ENCODE measurements at places on chromosomes 16 and 17.

- no peak for DNase-seq
Measured at GRCh38 chr16:3328643-3329042, 23.3 kb downstream of the ZNF75A start.

GRCh38 chr16:15572329-15573001, 70.5 kb downstream of the MARF1 start:
- no peak for DNase-seq

GRCh38 chr16:61590577-61590976, 445.7 kb downstream of the CDH8 start:
- DNase-seq, result no peak

GRCh38 chr17:37054894-37055293, 106.1 kb downstream of the AATF start:
- DNase-seq, result no peak

DNA sequence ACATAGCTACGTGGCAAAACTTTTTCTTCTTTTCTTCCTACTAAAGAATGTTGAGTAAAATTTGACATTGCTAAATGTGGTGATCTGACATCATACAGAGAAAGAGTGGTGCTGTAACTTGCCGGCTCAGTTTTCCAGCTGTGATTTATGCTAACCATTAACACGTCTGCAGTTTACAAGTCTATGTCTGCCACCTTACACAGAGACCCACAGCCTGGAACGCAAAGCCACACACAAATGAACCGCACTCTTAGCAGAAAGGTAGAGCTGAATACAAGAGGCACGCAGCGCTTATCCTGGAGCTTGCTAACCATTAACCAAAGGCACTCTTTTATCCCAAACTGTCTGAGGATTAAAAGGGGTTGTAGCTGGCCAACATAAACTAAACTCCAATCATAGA, 31.9 kb downstream of the CACNG1 start:
- DNase-seq, result no peak

DNA sequence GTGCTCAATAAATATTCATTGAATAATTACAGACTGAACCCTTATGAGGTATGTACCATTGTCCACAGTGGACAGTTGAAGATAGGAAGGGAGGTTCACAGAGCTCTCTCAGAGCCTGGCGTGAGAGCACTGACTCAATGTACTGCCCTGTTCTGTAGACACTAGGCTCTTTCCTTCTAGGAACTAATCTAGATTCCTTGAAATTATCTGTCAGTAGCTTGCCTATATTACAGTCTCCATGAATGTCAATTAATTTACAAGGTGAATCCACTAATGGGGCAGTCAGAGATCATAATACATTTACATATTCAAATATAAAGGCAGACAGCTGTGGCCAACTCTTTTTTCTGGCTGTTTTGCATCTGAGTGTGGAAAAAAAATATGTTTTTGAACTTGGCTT, 251.2 kb upstream of the SALL1 start:
- DNase-seq, result no peak

GRCh38 chr17:76132574-76133338, 8.3 kb downstream of the FOXJ1 start:
- DNase-seq, result peak; percentile 33

- DNase-seq, result no peak
Measured at GRCh38 chr17:67646472-67646871, 71.3 kb upstream of the NOL11 start.

GRCh38 chr17:81878294-81878693, 7.2 kb upstream of the ARHGDIA start:
- no peak for DNase-seq

DNA sequence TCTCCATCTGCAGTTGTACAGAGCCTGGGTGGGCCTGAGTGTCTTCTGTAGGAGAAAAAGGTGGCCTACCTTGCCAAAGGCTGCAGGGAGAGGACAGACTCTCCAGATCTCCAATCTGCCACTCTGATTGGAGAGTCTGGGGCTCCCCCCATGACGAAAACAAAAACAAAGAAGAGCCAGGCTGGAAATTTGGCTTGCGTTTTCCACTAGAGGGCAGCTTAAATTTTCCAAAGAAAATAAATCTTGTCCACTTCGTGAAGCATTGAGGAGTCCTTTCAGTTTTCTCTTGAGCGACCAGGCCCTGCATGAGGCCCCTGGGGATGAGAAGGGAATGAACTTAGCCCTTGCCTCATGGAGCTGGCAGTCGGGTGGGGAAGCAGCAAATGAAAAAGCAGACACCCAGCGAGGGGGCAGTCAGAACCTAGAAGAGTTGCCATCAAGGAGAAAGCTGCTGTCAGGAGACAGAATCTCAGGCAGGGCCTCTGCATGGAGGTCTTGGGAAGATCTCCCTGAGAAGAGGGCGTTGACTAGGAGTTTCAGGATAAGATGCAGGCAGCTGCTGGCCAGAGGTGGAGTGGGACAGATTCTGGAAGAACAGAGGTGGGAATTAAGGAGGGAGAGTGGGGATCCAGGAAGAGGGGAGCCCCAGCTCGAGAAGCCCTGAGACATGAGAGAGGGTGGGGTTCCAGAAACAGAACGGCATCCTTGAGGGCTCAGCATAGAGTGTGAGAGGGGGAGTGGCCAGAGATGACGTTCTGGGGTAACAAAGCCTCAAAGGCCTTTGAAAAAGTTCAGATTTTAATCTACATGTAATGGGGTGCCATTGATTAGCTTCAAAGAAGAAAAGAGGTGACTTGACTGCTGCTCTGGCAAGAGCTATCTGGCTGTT, 8.4 kb upstream of the SHCBP1 start:
- peak; percentile 19 for DNase-seq

DNA sequence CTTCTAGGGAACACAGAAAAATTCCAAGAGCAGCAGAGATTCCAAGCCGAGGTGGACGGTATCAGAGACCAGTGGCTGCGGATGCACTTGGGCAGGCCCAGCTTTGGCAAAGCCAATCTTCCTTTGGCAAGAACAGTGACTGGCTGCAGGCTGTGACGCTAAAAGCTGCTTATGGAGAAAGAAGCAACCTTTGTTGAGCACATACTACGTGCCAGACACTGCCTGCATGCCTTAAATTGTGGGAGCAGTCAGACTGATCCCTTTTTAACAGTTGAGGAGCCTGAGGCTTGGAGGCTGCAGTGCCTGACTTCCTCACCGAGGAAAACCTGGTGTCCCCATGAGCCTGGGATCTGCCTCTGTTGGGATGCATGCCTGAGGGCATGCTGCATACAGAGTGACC, 69.0 kb upstream of the AMZ2 start:
- DNase-seq, result no peak

DNA sequence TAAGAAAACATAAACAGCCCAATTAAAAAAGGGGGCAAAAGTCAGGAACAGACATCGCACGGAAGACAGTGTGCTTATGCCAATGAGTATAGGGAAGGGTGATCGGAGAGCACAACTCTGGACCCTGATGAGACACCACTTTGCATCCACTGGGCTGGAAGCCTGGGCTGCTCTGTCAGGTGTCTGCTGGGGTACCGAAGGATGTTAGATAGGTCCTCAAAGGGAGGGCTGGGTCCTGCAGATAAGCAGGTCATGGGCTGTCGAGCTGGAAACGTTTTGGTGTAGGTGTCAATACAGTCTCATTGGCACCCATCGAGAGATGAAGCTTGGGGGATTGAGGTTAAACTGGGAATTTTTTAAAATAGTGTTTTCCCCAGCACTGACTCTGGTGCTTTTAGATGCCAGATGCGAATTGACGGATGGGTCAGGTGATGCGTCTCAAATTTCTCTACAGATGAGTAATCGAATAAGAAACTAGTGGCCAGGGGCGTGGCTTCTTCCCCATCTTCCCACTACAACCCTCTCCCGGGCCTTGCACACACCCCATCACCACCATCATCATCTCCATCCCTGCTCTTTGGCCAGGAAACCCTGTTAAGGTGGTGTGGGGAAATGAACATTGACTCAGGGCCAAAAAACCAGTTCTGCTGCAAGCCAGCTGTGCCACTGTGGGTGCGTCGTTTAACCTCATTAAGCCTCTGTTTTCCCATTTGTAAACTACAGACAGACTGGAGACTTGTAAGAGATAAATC, 47.8 kb upstream of the IRF8 start:
- peak; percentile 72 for DNase-seq

DNA sequence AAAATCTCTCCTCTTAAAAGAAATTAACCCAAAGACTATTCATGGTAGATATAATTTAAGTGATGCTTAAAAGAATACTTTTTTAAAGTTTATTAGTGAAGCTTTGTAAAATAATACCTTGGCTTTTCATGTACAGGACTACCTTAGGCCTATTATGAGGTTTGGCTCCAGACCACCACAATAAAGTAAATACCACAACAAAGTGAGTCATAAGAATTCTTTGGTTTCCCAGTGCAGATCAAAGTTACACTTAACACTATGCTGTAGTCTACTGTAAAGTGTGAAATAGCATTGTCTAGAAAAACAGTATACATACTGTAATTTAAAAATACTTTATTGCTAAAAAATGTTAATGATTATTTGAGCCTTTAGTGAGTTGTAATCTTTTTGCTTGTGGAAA, 31.7 kb downstream of the CLTC start:
- DNase-seq, result no peak

DNA sequence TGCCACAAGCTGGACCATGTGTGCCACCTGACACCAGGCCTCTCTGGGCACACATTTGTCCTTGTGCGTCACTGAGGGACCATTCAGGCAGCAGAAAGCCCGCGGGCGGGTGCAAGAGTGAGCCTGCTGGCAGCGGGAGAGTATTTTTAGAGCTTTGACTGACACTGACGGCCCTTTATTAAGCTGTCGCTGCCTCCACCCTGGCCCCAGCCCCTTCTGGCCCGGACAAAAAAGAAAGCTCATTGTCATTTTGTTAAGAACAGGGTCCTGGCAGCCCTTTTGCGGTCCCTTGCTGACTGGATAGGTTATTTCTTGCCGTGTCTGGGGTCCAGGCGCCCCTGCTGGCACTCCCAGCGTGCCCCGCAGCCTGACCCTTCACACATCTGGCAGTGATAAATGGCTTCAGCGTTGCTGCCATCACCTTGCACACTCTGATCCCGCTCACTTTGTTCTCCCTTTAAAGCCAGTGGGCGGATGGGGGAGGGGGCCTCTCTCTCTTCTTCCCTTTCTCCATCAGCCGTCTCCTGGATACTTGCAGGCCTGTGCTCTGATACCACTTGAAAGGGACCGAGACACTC, 78.4 kb upstream of the NKD1 start:
- no peak for DNase-seq

DNA sequence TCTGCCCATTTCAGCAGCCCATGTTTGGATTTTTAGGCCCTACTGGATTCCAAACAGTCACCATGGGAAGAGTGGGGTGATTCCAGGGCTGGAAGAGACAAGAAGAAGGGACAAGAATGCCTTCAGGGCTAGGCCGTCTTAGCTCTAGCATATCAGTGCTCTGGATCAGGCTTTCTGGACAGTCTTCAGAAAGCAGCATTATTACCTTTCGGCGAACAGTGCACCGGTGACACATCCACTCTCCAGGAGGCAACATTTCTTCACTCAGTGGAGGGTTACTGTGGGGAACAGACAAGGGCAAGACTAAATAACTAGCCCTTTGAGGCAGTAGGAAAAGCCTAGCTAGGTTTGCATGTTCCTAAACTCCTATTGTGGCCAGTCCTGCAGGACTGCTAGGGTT, 23.9 kb upstream of the DHRS13 start:
- no peak for DNase-seq

DNA sequence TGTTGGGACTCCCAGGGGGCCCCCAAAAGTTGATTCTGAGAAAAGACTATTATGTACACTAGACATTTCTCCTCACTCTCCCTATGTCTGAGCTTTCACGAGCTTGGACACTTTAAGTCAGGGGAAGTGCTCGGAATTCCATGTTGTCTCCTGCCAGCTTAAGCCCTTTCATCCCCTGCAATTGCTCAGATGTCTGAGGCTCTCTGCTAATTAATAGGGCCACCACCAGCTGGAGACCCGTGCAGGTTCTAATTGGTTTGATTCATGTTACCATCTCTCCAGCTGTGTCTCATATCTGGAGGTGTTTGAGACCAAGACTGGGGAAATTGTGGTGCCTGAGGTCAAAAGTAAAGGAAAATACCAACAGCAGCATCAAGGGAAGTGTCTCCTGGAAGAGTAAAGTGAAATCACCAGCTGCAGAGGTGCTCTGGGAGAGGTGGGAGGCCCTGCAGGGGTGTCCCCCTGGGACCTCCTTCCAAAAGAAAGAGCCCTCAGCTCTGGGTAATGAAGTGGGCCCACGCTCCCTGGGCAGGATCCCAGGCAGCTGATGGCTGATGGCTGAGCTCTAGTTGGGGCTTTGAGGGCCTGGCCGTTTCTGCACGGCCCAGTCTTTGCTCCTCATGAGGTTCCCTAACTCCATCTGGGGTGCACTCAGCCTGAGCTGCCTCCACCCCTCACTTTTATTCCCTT, 5.8 kb upstream of the UTS2R start:
- DNase-seq, result peak; percentile 44

DNA sequence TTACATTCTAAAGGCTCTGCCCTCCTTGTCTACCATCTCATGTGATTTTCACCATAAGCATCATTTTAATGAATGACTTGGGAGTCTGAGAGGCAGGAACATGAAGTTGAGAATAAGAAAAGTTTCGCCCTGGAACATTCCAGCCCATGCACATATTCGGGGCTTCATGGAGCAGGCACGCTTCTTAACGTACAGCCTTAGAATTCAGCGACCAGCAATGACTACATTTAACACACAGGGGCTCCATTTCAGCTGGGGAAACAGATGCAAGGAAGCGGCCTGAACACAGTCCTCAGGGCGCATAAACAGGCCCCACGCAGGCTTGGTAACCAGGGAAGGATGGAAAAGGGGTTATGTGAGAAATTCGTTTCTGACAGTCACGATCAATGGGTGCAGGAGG, 357.4 kb downstream of the SLC39A11 start:
- DNase-seq, result no peak

GRCh38 chr16:63244631-63245030, 1208.4 kb upstream of the CDH8 start:
- DNase-seq, result no peak

DNA sequence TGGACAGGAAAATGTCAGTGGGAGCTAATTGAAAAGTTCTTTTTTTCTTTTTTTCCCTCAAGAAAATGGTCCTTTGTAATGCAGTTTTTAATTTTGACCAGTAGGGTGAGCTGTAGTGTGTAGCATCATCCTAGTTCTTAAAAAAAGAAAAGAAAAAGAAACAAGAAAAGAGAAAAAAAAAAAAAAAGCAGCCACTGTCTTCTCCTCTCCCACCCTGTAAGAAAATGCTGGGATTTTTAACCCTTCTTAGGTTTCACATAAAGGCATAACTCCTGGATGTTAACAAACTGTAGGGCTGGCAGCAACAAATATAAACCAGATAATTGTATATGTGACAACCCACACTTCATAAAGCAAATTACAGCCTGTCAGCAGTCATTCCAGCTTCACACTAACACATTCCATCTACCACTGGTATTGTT, 78.1 kb downstream of the SKAP1 start:
- DNase-seq, result peak; percentile 45

DNA sequence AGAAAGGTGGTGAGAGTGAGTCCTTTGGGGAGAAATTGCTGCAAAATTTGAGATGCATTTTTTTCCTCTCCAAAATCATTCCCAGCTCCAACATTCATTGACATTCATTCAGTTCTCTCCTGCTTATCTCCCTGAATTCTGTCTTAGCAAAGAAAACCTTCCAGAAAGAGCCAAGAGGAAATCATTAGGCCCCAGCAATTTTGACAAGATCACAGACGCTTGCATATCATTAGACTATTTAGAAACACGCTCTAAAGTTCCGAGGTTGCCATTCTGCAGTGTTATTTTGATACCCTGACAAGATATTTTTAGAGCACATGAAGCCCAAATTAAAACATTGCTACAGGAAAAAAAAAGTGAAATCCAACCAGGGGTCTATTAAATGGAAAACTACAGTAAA, 9.6 kb upstream of the CHCT1 start:
- no peak for DNase-seq

- no peak for DNase-seq
Measured at GRCh38 chr17:55059724-55060123, 91.2 kb downstream of the STXBP4 start.

Measured in NCI-H2171 treated with DMSO at 0.1 percent for 48 hours (cell line).